ENCODE measurements at places on chromosomes 13 and 19.

DNA sequence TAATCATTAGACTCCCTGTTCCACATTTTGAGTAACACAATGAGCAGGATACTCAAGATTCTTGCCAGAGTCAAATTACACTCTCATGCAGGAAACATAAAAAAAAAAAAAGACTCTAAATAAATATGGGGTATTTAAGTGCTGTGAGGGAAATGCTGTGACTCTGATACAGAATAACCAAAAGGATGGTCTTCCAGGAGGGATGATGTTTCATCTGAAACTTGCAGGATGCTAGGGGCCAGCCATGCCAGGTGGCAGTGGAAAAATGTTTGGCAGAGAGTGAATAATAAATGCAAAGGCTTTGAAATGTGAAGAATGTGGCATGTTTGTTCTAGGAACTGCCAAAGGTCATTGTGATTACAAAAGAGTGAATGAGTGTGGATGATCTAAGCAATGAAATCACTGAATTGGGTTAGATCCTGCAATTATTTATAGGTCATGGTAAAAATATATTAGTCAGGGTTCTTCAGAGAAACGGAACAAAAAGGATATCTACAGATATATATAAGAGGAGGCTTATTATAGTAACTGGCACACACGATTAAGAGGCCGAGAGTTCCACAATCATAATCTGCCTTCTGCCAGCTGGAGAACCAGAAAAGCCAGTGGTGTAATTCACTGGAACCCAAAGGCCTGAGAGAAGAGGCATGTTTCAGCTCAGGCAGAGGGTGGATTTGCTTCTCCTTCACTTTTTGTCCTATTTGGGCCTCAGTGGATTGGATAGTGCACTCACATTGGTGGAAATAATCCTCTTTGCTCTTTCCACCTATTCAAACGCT lies 1832.8 kb upstream of the MIR17HG start:
- peak; percentile 80 for DNase-seq

DNA sequence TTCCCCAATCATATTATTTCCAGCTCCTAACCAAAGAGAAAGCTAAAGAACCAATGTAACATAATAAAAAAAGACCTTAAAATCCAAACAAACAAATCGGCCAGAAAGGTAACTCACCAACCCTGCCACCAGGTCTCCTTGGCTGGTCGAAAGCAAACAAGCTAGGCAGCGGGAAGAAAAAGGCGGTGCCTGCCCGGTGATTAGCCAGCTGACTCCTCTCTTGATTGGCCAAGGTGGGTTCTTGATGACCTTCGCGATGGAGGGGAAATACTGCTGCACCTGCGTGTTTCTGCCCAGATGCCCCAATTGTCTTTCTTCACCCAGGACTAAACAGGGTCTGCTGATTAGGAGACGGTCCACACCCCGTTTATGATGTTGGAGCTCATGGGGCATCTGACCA lies at the start of gene NLRP11:
Gene NLRP11 (minus strand): TSS at position 154 of the 400 bp plus-strand sequence. CDS start 13,825 bp downstream, outside the sequence.
- no peak for DNase-seq

- peak; percentile 92 for DNase-seq
Observed at GRCh38 chr19:31232871-31233270, 116.4 kb downstream of the TSHZ3 start.

- DNase-seq, result no peak
Observed at GRCh38 chr19:54421169-54421516, 5.9 kb downstream of the TTYH1 start.

DNA sequence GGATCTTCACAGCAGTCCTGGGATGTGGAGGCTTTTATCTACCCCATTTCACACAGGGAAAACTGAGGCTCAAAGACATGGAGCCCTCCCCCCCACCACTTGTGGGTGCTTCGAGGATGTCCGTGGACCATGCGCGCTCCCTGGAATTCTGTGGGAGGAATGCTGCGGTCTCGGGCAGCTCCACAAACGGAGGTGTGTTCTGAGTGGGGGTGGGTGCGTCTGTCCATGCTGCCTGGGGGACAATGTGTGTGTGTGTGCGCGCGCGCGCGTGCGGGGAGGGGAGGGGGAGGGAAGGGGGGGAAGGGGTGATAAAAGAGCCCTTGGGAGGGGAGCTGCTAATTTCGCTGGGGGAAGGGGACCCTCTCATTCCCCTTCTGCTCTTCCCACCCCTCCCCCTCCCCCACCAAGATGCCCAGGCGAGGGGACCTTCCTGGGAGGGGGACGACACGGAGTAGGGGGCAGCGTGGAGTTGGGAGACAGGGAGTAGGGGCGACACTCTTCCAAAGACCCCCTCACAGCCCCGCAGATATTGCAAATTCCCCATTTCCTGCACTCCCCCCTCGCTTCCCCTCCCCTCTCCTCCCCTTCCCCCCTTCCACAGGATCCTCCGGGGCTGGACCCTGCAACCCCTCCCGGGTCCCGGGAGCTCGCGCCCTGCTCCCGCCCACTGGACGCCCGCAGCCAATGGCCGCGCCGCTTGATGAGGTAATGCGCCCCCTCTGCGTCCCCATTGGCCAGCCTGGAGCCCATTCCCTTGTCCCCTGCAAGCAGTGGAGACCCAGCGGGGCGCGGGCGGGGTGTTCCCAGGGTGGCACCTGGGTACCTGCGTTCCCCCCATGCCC lies 18.9 kb upstream of the ZNRF4 start:
- no peak for DNase-seq

DNA sequence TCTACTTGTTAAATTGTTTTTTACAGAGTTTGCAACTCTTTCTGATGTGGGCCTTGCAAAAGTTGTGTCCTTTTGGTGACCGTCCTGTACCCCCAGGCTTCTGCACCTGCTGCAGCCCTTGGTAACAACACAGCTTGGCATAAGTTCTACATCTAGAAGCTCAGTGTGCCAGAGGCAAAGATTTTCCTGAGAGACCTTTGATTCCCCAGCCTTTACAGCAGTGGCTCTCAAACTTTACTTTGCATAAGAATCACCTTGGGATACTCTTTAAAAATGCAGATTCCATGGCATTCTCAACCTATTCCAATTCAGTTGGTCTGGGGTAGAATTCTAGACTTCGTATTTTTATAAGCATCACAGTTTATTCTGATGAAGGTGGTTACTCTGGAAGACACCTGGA lies 260.9 kb downstream of the DCT start:
- no peak for DNase-seq

GRCh38 chr19:49116544-49116943 lies 2.4 kb downstream of the LIN7B start:
- no peak for DNase-seq

- DNase-seq, result no peak
Observed at GRCh38 chr13:79229761-79230160, 176.3 kb downstream of the RBM26 start.

DNA sequence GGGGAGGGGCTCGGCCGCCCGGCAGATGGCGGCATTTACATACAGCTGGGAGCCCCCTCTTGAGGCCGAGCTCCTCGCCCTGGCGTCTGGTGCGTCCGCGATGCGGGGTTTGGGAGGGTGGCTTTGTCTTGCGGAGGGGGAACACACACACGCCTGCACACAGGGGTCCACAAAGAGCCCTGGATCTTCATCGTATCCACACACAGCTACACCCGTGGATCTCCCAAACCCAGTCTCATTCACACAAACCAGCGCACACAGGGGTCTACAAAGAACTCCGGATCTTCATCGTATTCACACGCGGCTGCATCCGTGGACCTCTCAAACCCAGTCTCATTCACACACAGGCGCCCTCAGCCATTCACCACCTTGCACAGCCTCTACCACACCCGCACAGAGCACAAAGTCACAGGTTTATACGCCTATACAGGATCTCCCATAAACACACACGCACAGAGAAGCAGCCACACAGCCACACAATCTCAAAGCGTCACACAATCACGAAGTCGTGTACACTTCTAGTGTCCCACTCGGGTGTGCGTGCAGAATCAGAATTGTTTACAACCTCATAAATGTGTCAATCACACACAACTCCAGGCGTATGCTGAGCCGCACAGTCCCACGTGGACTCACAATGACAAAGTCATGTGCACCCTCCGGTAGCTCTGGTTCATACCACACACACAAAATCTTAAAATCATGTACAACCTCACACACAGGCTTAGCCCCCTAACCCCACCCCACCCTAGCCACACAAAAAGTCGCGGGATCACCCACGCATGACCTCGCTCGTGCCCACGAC lies 550 bp upstream of the DLL3 start:
- no peak for DNase-seq

DNA sequence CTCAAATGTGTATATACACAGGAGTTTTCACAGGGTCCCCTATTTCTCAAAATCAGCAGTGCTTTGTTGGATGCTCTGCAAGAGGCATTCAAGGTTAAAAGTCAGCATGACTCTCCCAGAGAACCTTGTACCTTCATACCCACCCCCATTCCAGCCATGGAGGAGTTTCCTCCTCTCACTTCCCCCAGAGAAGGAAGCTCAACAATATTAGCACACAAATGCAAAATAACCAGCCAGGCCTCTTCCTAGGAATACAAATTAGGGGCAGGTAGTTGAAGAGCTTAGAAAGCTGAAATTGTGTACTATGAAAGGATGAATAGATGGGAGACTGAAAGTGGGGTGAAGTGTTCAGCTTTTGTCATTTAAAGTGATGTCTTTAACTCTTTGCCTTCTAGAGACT lies 43.8 kb downstream of the SPRY2 start:
- no peak for DNase-seq

DNA sequence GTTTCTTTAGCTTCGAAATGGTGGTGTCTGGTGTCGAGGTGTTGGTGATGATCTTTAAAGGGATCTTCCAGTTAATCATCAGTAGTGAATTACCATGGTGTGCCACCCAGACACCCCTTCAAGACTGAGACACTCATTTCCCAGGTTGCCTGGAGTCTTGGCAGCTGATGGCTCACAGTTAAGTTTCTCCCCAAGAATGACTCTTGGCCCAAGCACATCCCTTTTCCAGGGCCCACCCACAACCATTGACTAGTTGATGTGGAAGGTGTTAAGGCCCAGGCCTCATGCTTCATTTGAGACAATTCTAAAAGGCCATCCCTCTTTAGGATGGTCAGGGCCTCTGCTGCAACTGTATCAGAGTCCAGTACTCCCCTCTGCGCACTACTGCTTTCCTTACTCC lies 145.5 kb downstream of the FOXO1 start:
- DNase-seq, result no peak

DNA sequence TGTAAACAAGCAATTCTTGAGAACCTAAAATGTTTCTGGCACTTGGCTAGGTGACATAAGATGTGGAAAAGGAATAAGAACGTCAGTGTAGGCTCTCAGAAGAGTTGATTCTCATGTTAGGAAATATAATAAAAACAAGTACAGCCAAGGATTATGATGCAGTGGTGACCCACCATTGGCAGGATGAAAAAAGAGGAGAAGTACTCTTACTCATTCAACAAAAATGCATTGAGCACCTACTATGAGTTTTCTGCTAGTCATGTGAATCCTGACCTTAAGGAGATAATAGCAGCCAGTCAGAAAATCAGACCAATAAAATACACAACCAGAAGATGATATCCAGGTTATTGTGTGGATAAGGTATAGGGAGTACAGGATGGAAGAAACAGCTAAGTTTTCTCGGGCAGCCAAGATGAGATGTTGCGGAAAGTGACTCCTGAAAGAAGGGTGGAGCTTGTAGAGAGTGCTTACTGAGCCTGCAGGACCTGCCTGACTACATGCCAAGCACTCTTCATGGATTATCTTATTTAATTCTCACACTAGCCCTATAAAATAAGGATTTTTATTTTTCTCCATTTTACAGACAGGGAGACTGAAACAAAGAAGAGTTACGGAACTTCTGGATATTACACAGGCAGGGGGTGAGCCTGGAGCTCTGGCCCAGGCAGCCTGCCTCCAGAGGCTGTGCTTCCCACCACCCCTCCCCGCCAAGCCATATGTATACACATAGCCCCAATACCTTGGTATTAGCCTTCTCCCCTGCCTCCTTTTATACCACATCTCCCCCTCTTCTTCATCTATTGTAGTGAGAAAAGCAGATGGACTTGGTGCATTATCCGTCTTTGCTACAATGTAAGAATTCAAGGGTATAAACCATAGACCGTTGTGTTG lies 58.0 kb downstream of the TGDS start:
- no peak for DNase-seq

DNA sequence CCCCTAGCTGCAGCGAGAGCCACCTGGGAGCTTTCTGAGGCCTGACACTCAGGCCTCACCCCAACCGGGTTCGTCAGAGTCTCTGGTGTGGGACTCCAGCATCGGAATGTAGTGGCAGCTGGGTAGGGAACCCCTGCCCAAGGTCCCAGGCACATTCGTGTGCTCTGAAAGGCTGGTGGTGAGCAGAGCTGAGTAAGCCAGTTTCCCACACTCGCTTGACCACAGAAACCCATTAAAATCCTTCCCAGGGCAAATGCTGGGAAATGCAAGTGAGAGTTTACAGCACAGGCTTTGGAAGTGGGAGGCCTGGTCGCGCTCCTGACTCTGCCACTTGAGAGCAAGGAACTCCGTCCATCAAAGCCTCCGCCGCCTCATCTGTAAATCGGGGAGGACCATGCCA lies 4.2 kb downstream of the TRAPPC6A start:
- DNase-seq, result peak; percentile 60

- DNase-seq, result no peak
Observed at GRCh38 chr19:31232180-31232579, 117.1 kb downstream of the TSHZ3 start.

GRCh38 chr13:80123945-80124344 lies 217.0 kb downstream of the SPRY2 start:
- no peak for DNase-seq

DNA sequence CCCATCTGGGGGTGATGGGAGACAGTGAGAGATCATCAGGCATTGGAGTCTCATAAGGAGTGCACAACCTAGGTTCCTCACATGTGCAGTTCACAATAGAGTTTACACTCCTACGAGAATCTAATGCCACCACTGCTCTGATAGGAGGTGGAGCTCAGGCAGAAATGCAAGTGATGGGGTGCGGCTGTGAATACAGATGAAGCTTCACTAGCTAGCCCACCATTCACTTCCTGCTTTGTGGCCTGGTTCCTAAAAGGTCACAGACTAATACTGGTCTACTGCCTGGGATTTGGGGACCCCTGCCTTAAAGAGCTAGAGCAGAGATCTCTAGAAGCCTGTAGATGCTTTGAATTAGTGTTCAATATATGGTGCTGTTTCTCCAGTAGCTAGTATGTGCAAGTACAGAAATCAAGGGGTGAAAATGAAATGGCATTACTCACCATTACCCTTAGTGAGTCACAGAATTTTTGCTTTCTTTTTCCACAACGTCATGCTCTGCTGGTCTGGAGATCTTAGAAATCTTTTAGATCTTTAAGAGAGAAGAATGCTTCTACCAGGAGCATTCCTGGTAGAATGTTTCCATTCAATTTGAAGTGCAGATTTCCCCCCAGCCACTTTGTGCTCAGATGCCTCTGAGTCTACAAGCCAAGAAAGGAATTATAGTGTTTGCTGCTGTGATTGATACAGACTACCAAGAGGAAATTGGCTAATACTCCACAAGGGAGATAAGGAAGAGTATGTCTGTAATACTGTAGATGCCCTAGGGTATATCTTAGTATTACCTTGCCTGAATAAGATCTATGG lies 2301.2 kb downstream of the PCDH9 start:
- peak; percentile 41 for DNase-seq
